ENCODE measurements at places on chromosomes 5 and 9.

- no peak for DNase-seq
These were observed 360.9 kb downstream of the KDM4C start for GRCh38 chr9:7118633-7119032.

GRCh38 chr9:99336531-99336930 is 114.4 kb downstream of the SEC61B start:
- DNase-seq, result no peak

DNA sequence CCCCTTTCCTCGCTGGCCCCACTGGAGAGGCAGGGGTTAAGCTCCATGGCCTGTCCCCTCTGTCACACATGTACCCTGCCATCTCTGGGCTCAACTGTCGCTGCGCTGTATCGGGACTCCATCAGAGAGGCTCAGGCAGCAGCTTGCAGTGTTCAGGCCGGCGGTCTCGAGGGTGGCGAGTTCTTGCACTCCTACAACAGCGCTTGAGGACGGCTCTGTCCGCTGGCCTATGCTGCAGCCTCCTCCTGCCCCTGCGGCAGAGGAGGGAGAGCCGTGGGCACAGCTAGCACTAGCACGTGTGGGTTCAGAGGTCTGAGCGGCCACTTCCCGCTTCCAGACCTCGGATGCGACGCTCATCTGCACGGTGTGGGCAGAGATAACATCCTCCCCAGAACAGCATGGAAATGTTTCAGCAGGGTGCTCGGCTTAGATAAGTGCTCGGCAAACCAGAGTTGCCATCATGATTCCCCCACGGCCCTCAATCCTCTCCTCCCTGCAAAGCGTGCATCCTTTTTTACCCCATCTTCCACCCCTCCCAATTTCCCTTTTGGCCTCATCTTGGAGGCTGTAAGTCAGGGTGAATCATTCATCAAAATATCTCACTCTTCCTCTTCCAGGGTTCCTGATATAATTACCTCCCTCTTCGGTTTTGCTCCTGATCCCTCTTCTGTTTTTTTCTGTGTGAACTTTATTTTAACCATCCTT is 41.9 kb upstream of the FUBP3 start:
- peak; percentile 13 for DNase-seq

DNA sequence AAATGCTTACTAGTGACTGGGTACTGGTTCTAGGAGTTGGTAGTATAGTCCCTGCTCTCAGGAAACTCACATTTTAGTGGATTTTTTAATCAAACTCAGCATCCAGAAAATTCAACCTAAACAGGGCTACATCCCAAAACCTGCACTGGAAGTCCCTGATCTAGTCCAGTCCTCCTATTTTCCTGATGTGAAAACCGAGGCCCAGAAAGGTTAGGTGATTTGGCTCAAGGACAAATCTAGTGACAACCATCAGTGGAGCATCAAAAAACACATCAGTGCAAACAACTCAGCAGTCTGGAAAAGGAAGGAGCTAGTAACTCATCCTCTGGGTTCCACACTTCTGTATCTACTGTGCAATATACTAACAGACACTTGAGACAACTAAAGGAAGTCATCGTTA is 38.2 kb downstream of the SERINC5 start:
- no peak for DNase-seq

DNA sequence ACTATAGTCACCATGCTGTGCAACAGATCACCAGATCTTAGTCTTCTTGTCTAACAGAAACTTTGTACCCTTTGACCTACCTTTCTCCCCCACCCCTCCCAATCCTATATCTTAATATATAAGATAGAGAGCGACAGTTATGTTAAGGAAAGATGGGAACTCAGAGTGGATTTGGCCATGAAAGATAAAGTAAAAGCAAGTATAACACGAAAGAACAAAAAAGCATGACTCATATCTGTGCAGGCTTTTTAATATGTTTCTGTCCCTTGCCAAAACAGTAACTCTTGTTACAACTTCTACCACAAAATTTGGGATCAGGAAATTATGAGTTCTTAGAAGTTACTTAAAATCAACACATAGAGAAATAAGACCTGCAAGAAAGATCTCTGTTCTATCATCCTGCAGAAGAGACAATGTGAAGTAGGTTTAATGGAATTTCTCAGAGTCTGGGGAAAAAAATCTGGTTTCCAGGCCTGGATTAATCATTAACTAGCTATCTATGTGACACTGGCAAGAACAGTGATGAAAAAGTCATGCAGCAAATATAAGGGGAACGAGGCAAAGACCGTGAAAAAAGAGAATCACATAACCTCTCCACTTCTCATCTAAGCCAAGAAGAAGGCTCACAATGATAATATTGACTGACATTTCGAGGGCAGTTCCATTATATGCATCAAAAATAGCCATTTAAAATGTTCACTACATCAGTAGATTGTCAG is 18.6 kb downstream of the BAAT start:
- peak; percentile 72 for DNase-seq

- DNase-seq, result no peak
These were observed 154.5 kb downstream of the PAPPA start for GRCh38 chr9:116308076-116308475.

DNA sequence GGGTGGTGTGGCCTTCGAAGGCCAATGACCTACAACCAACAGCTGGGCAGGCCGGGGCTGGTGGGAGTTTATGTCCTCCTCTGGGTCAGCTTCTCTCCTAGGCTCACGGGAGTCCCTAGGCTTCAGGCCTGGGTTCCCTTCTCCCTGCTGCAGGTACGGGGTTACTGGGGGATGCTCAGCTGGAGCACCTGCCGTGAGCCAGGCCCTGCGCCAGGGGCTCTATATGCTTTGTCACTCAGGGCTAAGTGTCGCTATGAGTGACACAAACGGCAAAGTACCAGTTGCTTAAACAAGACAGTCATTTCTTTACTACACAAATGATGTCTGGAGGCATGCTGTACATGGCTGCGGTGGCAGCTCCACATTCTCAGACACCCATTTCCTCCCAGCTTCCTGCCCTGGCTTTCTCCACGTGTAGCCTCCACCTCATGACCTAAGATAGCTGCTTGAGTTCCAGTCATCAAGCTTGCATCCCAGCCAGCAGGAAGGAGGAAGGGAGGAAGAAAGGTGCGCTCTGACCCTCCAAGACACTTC is 22.5 kb upstream of the NINJ1 start:
- no peak for DNase-seq

DNA sequence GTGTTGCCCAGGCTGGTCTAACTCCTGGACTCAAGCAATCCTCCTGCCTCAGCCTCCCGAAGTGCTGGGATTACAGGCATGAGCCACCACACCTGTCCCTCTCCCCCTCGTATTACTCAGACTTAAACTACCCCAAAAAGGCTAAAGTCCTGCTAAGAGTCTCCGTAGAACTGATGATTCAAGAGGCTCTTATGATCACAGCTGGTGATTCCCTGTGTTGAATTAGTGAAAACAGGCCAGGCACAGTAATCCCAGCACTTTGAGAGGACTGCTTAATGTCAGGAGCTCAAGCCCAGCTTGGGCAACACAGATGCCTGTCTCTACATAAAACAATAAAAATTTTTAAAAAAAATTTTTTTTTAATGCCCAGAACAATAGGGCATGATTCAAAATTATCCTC is 9.2 kb downstream of the CDC26 start:
- DNase-seq, result no peak

GRCh38 chr9:87540444-87541105 is 42.9 kb downstream of the DAPK1 start:
- DNase-seq, result no peak

GRCh38 chr5:170541146-170541769 is 37.4 kb downstream of the KCNIP1 start:
- no peak for DNase-seq

- no peak for DNase-seq
These were observed 2.9 kb downstream of the MYORG start for GRCh38 chr9:34373749-34374148.

DNA sequence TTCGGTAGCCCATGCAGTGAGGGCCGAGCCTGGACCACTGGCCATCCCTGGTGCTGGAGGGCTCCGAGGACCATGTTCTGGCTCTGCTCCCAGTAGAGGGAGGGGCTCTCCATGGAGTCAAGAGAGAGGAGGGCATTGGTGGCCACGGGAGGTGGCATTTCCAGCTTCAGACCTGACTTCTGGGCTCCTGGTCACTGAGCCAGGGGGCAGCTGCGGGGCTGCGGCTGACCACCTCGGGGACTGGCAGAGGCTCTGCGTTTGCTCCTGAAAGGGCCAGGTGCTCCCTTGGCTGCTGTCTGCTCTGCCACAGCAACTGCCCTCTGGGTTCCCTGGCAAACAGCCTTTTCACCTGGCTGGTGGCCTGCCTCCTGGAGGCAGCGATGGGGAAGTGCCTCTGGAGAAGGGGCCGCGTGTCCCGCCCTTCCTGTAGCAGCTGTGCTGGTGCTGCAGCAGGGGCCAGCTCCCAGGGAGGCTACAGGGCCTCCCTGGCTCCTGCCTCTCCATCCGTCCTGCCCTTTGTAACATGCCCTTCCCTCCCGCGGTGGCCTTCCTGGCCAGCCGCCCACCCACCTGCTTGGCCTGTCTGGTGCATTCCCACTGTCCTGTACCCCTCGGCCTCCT is 144.6 kb downstream of the CACNA1B start:
- no peak for DNase-seq

- DNase-seq, result no peak
These were observed 117.1 kb downstream of the NREP start for GRCh38 chr5:111639912-111640311.

DNA sequence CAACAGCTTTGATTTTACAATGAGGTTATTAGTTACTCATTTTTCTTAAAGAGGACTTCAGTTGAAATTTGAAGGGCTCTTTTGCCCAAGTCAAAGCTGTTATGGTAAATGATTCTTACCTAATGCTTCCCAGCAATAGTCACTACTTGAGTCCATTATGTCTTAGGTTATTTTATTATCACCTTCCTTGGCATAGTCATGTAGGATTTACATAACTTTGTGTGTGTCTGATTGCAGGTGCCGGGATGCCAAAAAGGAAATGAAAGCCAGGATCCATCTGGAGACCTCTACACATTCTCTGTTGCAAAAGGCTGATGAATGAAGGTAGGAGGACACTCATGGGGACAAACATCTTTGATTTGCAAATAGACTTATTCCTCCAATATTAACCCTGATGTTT is 38.8 kb upstream of the PLPPR1 start:
- DNase-seq, result no peak

- DNase-seq, result peak; percentile 39
These were observed 248.1 kb downstream of the CDK5RAP2 start for GRCh38 chr9:120331913-120332312.

GRCh38 chr9:9747787-9748186 is 865.0 kb downstream of the PTPRD start:
- peak; percentile 21 for DNase-seq

DNA sequence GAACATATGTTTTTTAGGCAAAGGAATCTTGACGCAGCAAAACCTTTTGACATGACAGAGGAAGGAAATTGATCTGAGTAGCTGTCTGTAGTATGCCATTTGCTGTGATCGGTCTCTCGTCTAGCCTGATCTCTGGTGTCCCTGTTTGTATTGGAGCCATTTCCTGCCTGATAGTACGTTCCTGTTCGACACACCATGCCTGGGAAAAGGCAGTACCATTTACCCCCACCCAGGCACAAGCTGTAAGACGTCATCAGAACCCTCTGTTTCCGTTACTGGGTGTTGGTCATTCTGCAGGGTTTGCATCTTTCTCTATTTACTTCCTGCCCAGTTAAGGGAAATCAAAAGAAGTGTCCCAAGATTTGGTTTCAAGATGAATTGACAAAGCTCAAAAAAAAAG is 129.7 kb downstream of the CEMIP2 start:
- DNase-seq, result peak; percentile 3

GRCh38 chr5:147512659-147513379 is 3.0 kb upstream of the DPYSL3 start:
- peak; percentile 78 for DNase-seq

DNA sequence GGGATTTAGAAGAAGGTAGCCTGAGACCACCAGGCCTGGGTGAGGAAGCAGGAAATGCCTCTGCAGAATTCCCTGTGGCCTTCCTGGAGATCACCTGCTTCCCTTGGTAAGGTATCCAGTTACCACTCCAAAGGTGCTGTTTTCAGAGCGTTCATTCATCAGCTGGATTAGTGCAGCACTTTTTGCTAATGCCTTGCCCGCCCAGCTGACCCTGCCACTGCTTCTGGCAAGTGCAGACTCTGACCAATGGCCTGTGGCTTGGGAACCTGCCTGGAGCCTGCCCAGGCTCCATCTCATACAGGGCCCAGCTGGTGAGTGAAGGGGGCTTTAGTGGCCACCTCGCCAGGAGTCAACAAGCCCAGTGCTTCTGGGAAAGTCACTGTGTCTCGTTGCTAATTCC is 48.6 kb downstream of the FOXI1 start:
- DNase-seq, result no peak

- peak; percentile 55 for DNase-seq
These were observed 20.5 kb downstream of the EQTN start for GRCh38 chr9:27276193-27277030.

DNA sequence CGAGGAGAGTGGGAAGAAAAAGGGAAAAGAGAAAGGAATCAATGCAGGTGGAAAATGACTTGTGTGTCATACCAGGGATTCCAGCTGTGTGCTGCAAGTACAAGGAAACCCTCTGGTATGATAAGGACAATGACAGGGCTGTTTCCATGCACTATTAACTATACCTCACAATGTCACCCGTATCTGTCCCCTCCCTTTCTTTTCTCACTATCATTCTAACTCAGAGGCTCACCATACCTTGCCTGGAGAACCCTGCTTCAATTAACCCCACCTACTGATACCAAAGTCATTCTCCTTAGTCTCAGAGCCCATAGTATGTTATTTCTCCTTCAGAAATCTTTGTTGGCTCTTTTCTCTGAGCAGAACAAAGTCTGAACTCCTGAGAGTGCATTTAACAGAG is 236.2 kb upstream of the NREP start:
- DNase-seq, result no peak

DNA sequence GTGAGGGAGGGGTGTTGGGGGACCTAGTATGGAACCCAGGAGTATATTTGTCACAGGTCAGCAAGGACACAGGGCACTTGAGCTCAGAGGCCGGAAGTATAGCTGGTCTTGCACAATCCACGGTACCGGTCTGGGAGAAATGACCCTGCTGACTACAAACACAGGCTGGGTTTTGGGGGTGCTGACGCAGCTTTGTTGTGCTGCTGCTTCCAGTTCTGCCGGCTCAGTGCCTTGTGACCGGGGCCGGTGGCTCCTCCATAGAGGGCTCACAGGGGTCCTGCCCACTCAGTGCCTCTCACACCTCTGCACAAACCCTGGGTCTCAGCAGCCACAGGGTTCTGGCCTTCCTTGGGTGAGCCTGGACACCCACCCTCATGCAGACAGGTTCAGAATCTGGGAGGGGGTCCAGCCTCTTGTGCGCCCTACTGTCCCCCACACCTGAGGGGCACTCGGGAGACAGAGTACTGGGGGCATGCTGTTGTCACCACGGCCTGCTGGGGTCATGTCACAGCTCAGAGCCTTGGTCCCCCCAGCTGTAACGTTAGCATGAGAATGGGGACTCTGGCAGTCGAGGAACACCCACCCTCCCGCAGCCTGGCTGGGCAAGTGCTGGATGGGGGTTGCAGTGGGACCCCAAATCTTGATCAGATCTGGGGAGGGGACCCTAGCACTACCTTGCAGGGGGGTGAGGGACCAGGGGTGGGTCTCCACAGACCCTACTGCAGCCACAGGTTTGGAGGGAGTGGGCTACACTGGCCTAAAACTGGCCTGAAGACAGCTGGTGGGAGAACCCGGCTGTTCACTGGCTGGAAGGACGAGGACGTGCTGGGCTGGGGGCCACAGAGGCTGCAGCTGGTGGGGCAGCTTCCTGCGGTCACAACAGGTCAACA is 17.7 kb downstream of the NINJ1 start:
- no peak for DNase-seq

GRCh38 chr9:115209601-115210306 is 91.8 kb upstream of the TNC start:
- DNase-seq, result peak; percentile 73

- DNase-seq, result peak; percentile 45
These were observed 344.0 kb downstream of the PTPRD start for GRCh38 chr9:10268531-10269485.

- DNase-seq, result no peak
These were observed 81.8 kb upstream of the MAP3K1 start for GRCh38 chr5:56733580-56733979.
